Natural killer cell (primary cell): ENCODE measurements at places on chromosomes 7 and 10. TPM values are rescaled to one million over a fixed set of nuclear protein-coding genes. Genes with fewer than 3 reads are reported as not detected.
A peak's percentile ranks its signal among the peaks of the same experiment; 100 is the strongest.

DNA sequence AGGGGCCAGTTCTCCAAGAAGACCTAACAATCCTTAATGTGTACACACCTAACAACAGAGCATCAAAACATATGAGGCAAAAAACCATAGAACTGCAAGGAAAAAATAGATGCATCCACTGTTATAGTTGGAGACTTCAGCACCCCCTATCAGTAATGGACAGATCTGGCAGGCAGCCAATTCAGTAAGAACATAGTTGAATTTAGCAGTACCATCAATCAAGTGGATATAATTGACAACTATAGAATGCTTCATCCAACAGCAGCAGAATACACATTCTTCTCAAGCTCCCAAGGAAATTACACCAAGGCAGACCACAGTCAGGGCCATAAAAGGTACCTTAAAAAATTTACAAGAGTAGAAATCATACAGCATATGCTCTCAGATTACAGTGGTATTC, 42.2 kb downstream of the POLL start:
- H3K36me3 ChIP-seq: peaks cover 9% of the 10 kb centered on the region
- H3K4me1 ChIP-seq: no peaks in the 10 kb centered on the region
- H3K4me3 ChIP-seq: no peak overlapping the region
- no peak overlapping the region for H3K27ac ChIP-seq
- no peaks in the 10 kb centered on the region for H3K27me3 ChIP-seq

- H3K36me3 ChIP-seq: no peaks in the 10 kb centered on the region
- H3K4me3 ChIP-seq: no peak overlapping the region
- no peak overlapping the region for H3K27ac ChIP-seq
- no peak for DNase-seq
- H3K4me1 ChIP-seq: no peaks in the 10 kb centered on the region
These were observed 138.7 kb downstream of the MAPK8 start for GRCh38 chr10:48444861-48445841.

The PLCE1 gene
- total RNA-seq: not detected

The XRCC2 gene
- total RNA-seq: 1.3 TPM

DNA sequence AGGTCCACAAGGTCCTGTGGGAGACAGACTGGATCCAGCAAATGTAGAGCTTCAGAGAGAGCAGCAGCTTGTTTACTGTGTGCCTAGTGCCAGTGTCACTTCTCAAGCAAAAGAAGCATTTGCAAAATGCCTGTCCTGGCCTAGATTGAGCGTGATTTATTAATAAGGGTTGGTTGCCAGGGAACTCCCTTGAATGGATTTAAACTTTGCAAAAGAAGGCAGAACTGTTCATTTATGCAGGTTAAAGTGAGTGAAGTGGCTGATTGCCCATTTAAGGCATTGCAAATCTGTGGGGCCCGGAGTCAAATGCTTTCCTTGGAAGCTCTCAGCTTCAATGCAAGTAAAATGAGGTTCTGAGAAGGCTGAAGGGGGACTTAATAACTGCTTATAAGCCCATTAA, 71.3 kb downstream of the CDHR3 start:
- H3K4me1 ChIP-seq: no peaks in the 10 kb centered on the region
- H3K27ac ChIP-seq: no peak overlapping the region
- no peaks in the 10 kb centered on the region for H3K36me3 ChIP-seq
- H3K27me3 ChIP-seq: peaks cover 3% of the 10 kb centered on the region

GRCh38 chr10:132061465-132061864, 4.3 kb upstream of the JAKMIP3 start:
- DNase-seq: no peak
- no peaks in the 10 kb centered on the region for H3K27me3 ChIP-seq
- H3K27ac ChIP-seq: no peak overlapping the region
- H3K36me3 ChIP-seq: no peaks in the 10 kb centered on the region

DNA sequence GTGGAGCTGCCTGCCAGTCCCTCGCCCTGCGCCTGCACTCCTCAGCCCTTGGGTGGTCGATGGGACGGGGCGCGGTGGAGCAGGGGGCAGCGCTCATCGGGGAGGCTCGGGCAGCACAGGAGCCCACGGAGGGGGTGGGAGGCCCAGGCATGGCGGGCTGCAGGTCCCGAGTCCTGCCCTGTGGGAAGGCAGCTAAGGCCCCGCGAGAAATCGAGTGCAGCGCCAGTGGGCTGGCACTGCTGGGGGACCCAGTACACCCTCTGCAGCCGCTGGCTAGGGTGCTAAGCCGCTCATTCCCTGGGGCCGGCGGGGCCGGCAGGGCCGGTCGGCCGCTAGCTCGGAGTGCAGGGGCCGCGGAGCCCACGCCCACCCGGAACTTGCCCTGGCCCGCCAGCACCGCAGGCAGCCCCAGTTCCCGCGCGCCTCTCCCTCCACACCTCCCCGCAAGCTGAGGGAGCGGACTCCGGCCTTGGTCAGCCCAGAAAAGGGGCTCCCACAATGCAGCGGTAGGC, 565.9 kb upstream of the NRG3 start:
- H3K27me3 ChIP-seq: no peaks in the 10 kb centered on the region
- no peaks in the 10 kb centered on the region for H3K36me3 ChIP-seq
- no peak overlapping the region for H3K27ac ChIP-seq
- DNase-seq: no peak
- H3K4me1 ChIP-seq: no peaks in the 10 kb centered on the region
- no peak overlapping the region for H3K4me3 ChIP-seq

The IKZF1 gene
- 391 TPM for total RNA-seq

DNA sequence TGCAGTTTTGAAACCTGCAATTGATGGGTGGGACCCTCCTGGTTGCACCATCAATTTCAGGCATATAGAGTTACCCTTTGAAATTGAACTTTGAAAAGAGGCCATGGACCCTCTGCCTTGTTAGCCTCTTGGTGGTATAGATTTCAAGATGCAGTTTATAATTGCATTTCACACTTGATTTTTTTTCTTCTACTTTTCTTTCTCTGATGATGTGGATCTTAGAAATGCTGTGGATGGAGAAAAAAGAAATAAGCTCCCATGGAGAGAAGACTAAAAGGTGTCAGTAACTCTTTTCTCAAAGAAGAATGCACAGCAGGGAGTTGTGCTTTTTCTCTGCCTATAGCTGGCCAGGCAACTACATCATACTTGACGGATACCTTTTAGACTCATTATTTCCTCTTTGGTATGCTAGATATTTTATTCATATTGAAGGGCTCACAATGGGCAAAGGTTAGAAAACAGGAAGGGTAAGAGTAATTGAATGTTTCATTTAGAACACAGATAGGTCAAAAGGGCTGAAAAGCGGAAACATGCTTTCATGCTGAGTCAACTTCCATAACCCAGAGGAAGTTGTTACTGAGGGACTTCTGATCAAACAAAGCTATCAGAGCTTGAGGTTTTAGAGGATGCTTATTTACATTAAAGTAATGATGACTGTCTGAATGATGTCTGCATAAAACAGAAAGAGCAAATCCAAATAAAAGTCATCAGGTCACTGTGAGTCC, 773.2 kb upstream of the LRRN3 start:
- no peaks in the 10 kb centered on the region for H3K36me3 ChIP-seq
- DNase-seq: no peak
- H3K27ac ChIP-seq: no peak overlapping the region
- no peaks in the 10 kb centered on the region for H3K4me1 ChIP-seq

DNA sequence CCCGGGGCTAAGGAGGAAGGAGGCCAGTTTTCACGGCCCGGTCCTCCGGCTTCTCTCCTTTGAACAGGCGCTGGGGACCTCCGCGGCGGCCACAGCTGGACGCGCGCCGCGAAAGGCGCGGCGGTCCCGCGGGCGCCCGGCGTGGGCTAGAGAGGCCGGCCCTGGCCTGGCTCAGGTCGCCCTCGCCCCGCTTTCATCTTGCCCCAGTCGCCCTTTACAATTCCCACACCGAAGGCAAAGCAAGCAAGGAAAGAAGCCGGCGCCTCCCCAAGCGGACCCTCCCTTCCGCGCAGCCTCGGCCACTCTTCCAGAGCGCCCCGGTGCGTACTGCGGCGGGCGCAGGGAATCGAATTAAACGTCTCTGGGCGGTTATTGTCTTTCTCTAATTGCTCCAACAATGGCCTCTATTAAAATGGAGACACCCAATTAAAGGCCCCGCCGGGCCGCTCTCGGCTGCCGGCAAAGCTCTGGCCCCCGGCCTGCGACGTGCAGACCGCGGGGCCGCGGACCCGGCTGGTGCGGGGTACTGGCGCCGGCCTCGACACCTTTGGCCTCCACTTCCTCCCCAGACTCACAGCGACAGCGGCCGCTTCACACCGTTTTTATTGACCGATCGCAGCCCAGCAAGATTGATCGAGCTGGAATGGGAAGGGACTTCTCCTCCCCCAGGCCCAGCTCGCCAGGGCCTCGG, 4.5 kb upstream of the GATA3 start:
- no peak for DNase-seq
- no peaks in the 10 kb centered on the region for H3K36me3 ChIP-seq
- peaks cover 88% of the 10 kb centered on the region for H3K4me1 ChIP-seq

- peak; percentile 41 for DNase-seq
- H3K27ac ChIP-seq: no peak overlapping the region
- no peak overlapping the region for H3K4me3 ChIP-seq
- H3K4me1 ChIP-seq: no peaks in the 10 kb centered on the region
These were observed 14.5 kb upstream of the CPA1 start for GRCh38 chr7:130365511-130366441.

DNA sequence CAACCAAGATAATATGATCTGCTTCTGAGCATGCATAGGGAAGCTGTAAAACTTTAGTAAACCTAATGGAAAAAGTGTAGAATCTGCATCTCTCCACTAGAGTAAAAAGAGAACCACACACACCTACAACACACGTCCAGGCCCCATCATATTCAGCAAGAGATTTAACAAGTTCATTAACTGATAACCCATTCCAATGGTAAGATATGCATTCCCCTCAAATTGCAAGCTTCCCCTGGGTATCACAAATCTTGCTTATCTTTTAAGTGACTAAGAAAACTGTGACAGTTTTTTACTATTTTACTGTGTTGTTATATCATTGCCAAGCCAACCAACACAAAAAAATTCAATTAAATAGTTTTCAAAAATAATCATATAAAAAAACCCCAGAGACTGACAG, 8.0 kb downstream of the DPY19L1 start:
- no peaks in the 10 kb centered on the region for H3K4me1 ChIP-seq
- H3K27ac ChIP-seq: no peak overlapping the region
- no peak overlapping the region for H3K4me3 ChIP-seq
- no peaks in the 10 kb centered on the region for H3K27me3 ChIP-seq
- H3K36me3 ChIP-seq: no peaks in the 10 kb centered on the region

GRCh38 chr10:91771907-91772306, 26.3 kb upstream of the TNKS2 start:
- no peaks in the 10 kb centered on the region for H3K36me3 ChIP-seq
- no peaks in the 10 kb centered on the region for H3K4me1 ChIP-seq
- no peak for DNase-seq
- no peak overlapping the region for H3K27ac ChIP-seq
- no peaks in the 10 kb centered on the region for H3K27me3 ChIP-seq
- H3K4me3 ChIP-seq: no peak overlapping the region

The ANKRD7 gene
- total RNA-seq: not detected

DNA sequence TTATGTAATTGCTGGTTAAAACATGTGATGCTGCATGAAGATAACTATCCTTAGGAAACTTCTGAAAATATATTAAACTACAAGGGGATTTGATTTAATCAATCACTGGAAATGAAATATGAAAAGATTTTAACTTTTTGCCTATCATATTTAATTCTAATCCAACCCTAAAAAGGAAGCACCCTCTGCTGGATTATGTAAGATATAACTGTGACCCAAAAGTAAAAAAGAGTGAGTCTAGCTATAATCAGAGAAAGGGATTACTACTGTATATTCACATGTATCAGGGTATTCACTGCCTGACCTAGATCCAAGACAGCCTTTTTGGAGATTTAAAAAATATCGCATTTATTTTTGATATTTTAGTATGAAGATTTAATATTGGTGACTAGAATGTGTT, 295.5 kb downstream of the MDFIC start:
- H3K27me3 ChIP-seq: no peaks in the 10 kb centered on the region
- H3K4me1 ChIP-seq: no peaks in the 10 kb centered on the region

DNA sequence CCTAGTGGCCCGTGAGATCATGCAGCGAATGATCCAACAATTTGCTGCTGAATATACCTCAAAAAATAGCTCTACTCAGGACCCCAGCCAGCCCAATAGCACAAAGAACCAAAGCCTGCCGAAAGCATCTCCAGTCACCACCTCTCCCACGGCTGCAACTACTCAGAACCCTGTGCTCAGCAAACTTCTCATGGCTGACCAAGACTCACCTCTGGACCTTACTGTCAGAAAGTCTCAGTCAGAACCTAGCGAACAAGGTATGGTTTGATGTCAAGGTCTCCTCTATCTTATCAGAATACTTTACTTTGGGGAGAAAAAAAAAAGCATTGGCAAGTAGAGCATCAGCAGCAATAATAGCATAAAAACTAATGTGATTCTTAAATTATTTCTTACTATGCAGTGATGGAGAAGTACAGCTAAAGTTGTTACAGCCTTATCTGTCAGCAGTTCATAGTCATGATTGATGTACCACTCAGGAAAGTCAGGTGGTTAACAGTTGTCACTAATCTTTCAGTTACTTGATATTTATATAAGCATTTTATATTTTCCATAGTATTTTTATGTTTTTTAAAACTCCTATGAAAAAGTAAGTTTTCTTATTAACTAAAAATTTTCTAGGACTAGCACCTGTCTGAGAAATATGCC, 117.1 kb downstream of the LCOR start:
- DNase-seq: no peak
- no peaks in the 10 kb centered on the region for H3K27me3 ChIP-seq
- H3K4me3 ChIP-seq: no peak overlapping the region
- no peaks in the 10 kb centered on the region for H3K4me1 ChIP-seq
- H3K27ac ChIP-seq: no peak overlapping the region

GRCh38 chr10:88540351-88540750, 42.8 kb downstream of the RNLS start:
- no peaks in the 10 kb centered on the region for H3K36me3 ChIP-seq
- H3K27me3 ChIP-seq: no peaks in the 10 kb centered on the region
- no peak for DNase-seq
- H3K4me3 ChIP-seq: no peak overlapping the region
- H3K27ac ChIP-seq: no peak overlapping the region
- no peaks in the 10 kb centered on the region for H3K4me1 ChIP-seq
